ENCODE measurements at places on chromosomes 3 and 15.

GRCh38 chr3:118765636-118766305, 268.9 kb downstream of the IGSF11 start:
- DNase-seq: no peak

DNA sequence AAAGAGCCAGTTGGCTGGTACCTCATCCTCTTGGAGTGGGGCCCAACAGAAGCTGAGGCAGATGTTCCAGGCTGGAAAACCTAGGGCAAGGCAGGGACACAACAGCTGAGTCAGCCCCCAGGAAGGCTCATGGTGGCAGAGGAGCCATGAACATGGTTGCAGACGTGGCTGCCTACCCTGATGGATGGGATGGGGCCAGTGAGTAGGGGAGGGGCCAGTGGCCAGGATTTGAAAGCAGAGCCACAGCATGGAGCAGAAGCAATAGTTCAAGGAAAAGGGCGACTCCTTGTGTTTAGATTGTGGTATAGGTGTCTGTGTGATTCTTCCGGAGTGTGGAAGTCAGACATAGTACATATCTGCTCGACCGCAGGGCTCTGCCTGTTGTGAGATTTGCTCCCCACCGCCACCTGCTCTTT, 24.2 kb downstream of the PXYLP1 start:
- DNase-seq: no peak

DNA sequence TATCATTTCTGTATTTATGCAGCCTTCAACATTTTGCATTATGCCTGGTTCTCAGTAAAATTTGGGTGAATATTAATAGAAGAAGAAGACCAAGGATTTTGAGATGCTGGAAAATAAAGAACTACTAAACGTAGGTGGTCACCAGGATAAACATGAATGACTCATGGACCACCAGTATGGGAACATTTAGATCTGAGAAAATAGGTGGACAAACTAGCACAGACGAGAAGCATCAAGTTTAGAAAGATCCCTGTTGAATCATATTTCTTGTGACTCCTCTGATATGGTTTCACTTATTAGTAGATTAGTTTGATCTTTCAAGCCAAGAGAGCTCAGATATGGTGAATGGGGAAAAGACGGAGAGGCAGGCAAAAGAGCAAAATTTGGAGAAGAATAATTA, 97.9 kb downstream of the RAP2B start:
- no peak for DNase-seq

DNA sequence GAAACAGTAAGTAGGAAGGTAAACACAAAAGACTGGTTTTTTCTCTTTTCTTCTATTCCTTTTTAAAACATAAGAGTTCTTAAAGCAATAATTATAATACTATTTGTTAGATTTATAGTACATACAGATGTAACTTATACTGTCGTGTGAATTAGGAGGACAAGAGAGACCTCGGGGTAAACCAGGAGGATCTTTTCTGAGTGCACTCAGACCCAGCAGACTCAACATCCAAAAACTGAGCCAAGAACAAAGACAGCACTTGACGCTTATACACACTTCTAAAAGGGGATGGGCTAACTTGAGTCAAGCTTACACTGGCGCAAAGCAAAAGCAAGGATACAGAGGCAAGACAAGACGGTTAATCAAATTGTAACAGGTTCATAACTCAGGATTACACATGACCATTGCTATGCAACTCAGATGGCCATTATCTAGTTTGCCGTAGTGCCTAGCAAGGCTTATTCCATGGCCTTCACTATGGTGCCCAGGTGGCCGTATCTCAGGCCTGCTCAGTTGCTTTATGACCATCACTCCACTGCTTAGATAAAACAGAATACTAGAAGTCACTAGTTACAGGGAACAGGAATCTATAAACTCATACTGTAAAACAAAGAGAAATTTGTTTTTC, 18.6 kb downstream of the MTHFS start:
- no peak for DNase-seq

DNA sequence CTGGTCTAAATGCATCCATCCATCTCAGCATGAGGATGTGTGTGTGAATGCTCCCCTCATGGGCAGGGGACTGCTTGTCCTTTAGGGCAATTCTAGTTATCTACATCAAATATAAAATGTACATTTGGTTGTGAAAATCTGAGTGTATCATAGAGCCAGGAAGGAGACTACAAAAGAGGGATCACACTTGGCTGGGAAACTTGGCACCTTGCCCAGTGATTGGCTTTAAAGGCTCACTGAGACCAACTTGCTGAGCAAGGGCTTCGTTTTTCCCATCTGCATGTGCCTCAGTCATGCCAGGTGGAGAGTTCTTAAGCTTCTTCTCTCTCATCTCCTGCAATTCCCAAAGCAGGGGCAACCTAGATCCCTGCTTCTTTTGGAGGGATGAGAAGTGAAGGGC, 5.2 kb downstream of the CAPN3 start:
- DNase-seq: no peak

Data from stimulated activated CD4-positive, alpha-beta T cell treated with anti-CD3 and anti-CD28 coated beads, TNF-alpha, amount 100 ng/mL, for 24 hours (primary cell).